Activated T-helper 1 cell treated with Interleukin-2 at 50 U/mL for 16 hours (primary cell): ENCODE measurements at places on chromosomes 12 and 14.

DNA sequence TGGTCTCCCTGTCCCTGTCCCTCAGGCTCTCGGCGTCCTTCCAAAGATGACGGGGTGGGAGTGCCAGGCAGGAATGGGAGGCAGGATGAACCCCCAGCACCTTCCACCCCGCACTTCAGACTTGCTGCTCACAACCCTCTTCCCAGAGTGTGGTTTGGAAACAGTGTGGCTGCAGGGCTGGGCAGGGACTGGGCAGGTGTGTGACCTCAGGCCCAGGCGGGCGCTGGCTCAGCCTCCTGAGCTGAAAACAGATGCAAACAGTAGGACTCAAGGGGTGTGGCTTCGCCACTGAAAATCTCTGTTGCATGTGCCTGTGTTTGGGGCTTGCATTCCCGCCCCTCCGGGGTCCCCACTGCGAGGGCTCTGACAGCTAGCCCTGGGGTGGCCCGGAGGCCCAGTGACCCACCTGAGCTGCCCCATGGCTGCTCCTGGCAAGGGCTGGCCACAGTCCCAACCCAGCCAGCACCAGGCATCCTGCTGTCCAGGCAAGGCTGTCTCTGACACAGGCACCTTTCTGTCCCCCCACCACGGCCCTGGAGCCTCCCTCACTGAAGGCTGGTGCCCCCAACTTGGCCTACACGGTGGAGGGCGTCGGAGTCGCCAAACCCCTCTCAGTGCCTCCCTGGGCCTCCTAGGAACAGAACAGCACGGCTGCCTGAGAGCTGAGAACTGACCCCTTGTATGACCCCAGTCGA, 46.1 kb downstream of the BEGAIN start:
- no peak for DNase-seq

- DNase-seq, result no peak
Observed at GRCh38 chr12:112243255-112244110, 118.1 kb downstream of the TRAFD1 start.

DNA sequence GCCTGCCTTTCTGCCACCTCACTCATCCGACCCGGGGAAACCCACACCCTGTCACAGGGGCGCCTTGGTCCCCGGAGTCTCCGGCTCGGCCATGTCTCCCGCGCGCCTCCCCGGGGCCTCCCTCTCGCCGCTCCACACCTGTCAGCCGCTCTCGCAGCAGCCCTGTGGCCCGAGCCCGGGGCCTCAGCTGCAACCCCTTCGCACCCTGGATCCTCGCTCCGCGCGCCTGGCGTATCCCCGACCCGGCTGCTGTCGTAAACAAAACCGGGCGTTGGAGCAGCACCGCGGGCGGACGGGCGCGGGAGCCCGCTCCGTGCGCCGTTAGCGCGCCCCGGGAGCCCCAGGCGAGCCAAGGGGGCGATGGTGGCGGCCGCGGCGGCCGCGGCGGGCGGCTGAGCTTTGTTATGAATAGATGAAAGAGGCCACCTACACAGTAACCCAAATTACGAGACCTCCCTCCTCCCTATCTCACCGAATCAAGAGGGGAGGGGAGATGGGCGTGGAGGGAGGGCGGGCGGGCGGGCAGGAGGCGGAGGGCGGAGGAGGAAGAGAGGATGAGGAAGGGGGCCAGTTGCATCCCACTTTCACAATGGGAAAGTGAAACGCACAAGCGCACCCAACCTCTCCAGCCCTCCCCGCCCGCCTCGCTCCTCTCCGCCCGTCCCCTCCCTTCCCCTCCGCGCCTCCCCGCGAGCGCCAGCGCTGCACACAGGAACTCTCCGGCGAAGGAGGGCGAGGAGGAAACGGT, at the start of gene PLXNC1:
TSS of gene PLXNC1 (plus strand) at position 587 of the 748 bp plus-strand sequence. CDS start 395 bp downstream, outside the sequence.
- peak; percentile 55 for DNase-seq

DNA sequence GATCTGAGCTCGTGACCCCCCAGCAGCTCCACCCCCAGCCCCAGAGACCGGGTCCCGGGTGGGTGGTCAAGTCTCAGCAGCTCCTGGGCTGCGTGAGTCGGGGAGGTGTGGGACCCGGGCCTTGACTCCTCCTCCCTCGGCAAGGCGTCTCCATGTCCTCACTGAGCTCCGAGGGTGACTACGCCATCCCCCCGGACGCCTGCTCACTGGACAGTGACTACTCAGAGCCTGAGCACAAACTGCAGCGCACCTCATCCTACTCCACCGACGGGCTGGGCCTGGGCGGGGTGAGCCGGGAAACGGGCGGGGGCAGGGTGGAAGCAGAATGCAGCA, 28.1 kb downstream of the PIGH start:
- no peak for DNase-seq

GRCh38 chr12:19485240-19485639, 45.9 kb downstream of the AEBP2 start:
- DNase-seq, result no peak
